ENCODE measurements at places on chromosomes 2 and 18.

GRCh38 chr2:109403841-109404201 is 209.9 kb downstream of the SEPTIN10 start:
- H3K36me3 ChIP-seq = no peaks in the 10 kb centered on the region
- peak overlapping the region; percentile 86 for H3K27ac ChIP-seq
- no peaks in the 10 kb centered on the region for H3K27me3 ChIP-seq
- peaks cover 16% of the 10 kb centered on the region for H3K4me1 ChIP-seq

- peaks cover 56% of the 10 kb centered on the region for H3K4me1 ChIP-seq
- no peak overlapping the region for H3K27ac ChIP-seq
- H3K4me3 ChIP-seq = no peak overlapping the region
Observed at GRCh38 chr2:134323777-134324176, 69.9 kb downstream of the MGAT5 start.

DNA sequence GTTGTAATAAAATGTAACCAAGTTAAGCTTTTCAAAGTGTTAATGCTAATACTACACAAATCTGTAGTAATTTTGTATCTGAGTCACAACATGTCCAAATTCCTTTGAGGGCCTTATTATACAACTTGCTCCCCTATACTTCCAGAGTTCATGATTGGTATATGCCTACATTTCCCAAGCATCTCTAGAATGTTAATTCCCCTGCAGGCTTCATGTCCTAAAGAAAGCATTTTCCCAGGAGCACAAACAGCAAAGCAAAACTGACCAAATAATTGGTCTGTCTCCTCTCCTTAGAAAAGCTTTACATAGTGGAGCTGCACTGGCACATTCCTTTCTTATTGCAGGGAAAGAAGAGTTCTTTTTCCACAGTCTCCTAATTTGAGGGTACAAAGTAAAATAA is 3.7 kb downstream of the ALS2 start:
- H3K4me1 ChIP-seq = peaks cover 53% of the 10 kb centered on the region
- no peaks in the 10 kb centered on the region for H3K27me3 ChIP-seq
- H3K36me3 ChIP-seq = peaks cover 8% of the 10 kb centered on the region
- H3K27ac ChIP-seq = no peak overlapping the region

DNA sequence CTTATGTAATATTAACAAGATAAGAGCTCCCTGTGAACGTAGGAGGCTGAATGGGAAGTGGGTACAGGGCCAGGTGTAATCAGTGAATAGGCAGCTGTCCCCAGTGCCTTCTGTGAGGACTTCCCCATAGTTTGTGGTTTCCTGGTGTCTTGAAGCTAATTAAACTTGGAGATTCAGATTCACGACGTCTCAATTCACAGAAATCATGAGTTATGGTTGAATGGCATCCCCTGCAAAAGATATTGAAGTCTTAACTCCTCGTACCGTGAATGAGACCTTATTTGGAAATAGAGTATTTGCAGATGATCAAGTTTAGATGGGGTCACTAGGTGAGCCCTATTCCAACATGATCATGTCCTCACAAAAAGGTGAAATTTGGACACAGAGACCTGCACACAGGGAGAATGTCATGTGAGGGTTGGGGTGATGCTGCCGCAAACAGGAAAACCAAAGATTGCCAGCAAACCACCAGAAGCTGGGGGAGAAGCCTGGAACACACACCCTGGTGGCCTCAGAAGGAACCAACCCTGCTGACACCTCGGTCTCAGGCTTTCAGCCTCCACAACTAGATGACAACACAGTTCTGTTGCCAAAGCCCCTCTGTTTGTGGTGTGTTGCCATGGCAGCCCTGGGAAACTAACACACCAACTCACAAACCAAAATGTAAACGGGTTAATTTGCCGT is 13.2 kb downstream of the ARL4C start:
- peaks cover 17% of the 10 kb centered on the region for H3K36me3 ChIP-seq
- peak overlapping the region; percentile 97 for H3K27ac ChIP-seq
- H3K27me3 ChIP-seq = no peaks in the 10 kb centered on the region
- H3K4me1 ChIP-seq = peaks cover 78% of the 10 kb centered on the region
- peak overlapping the region; percentile 61 for H3K4me3 ChIP-seq

DNA sequence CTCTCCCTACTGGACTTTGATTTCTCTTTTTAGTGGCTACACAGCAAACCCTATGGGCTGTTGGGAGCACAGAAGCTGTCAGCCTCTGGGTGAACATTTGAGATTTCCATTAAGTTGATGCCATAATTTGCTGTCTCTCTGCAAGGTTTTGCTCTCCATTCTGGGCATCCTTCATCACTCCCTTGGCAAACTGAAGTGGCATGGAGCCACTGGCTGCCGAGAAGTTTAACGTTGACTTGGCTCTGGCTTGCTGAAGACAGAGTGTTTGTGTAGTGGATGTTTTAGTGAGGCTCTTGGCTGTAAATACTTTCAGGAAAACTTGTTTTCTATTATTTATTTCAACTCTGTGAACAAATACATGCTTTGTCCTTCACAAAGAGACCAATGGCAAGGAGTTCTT is 91.5 kb downstream of the ALK start:
- H3K27me3 ChIP-seq = peaks cover 26% of the 10 kb centered on the region
- no peak overlapping the region for H3K27ac ChIP-seq
- DNase-seq = no peak
- H3K36me3 ChIP-seq = no peaks in the 10 kb centered on the region
- H3K4me3 ChIP-seq = no peak overlapping the region

- H3K27me3 ChIP-seq = no peaks in the 10 kb centered on the region
- no peak overlapping the region for H3K4me3 ChIP-seq
- H3K36me3 ChIP-seq = no peaks in the 10 kb centered on the region
- no peak for DNase-seq
- H3K4me1 ChIP-seq = peaks cover 10% of the 10 kb centered on the region
- H3K27ac ChIP-seq = no peak overlapping the region
Observed at GRCh38 chr2:177329064-177329463, 63.5 kb upstream of the AGPS start.

- no peaks in the 10 kb centered on the region for H3K4me1 ChIP-seq
- DNase-seq = no peak
- H3K4me3 ChIP-seq = no peak overlapping the region
- no peak overlapping the region for H3K27ac ChIP-seq
- H3K27me3 ChIP-seq = no peaks in the 10 kb centered on the region
Observed at GRCh38 chr18:53686965-53687364, 537.5 kb downstream of the MBD2 start.

- no peaks in the 10 kb centered on the region for H3K36me3 ChIP-seq
- no peak for DNase-seq
- H3K4me1 ChIP-seq = no peaks in the 10 kb centered on the region
- no peaks in the 10 kb centered on the region for H3K27me3 ChIP-seq
- no peak overlapping the region for H3K4me3 ChIP-seq
Observed at GRCh38 chr2:133314795-133315194, 253.5 kb downstream of the NCKAP5 start.

GRCh38 chr18:62399781-62400308 is 74.7 kb downstream of the TNFRSF11A start:
- H3K4me1 ChIP-seq = peaks cover 4% of the 10 kb centered on the region
- DNase-seq = no peak
- no peak overlapping the region for H3K27ac ChIP-seq
- no peak overlapping the region for H3K4me3 ChIP-seq
- H3K27me3 ChIP-seq = no peaks in the 10 kb centered on the region

- peaks cover 41% of the 10 kb centered on the region for H3K4me1 ChIP-seq
- H3K27ac ChIP-seq = peak overlapping the region; percentile 88
- no peaks in the 10 kb centered on the region for H3K36me3 ChIP-seq
Observed at GRCh38 chr18:3623769-3624545, 174.0 kb downstream of the TGIF1 start.

GRCh38 chr2:217467331-217467730 is 535.5 kb downstream of the TNS1 start:
- H3K27me3 ChIP-seq = no peaks in the 10 kb centered on the region
- peaks cover 4% of the 10 kb centered on the region for H3K36me3 ChIP-seq
- no peak overlapping the region for H3K27ac ChIP-seq
- no peaks in the 10 kb centered on the region for H3K4me1 ChIP-seq

- DNase-seq = no peak
- H3K27ac ChIP-seq = no peak overlapping the region
- H3K27me3 ChIP-seq = no peaks in the 10 kb centered on the region
- peaks cover 3% of the 10 kb centered on the region for H3K4me1 ChIP-seq
Observed at GRCh38 chr2:158633261-158633660, 161.9 kb upstream of the DAPL1 start.

- peaks cover 8% of the 10 kb centered on the region for H3K27me3 ChIP-seq
- H3K27ac ChIP-seq = no peak overlapping the region
- H3K4me3 ChIP-seq = no peak overlapping the region
- peaks cover 2% of the 10 kb centered on the region for H3K4me1 ChIP-seq
Observed at GRCh38 chr2:11955884-11956291, 209.5 kb downstream of the LPIN1 start.

- no peak for DNase-seq
- no peak overlapping the region for H3K27ac ChIP-seq
- H3K36me3 ChIP-seq = no peaks in the 10 kb centered on the region
- H3K4me3 ChIP-seq = no peak overlapping the region
Observed at GRCh38 chr2:206389164-206389563, 54.2 kb upstream of the ADAM23 start.

DNA sequence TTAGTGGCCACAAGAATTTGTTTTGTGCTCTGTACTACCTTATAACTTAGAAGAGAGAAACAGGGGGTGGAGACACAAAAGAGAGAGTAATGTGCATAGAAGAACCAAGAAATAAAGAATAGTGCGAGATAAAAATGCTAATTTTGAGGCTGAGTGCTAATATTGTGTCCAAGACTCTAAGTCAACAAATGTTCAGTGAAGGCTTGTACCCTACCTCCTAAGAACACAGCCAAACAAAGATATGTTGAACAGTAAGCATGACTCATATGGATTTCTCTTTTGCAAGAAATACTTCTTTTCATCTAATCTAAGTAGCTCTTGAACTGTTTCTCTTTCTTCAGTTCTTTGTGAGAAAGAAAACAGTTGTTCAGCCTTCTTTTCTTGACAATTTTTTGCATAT is 45.2 kb downstream of the GAREM1 start:
- no peak overlapping the region for H3K27ac ChIP-seq
- no peak for DNase-seq
- H3K36me3 ChIP-seq = no peaks in the 10 kb centered on the region

GRCh38 chr2:164182116-164182627 is 439.1 kb downstream of the GRB14 start:
- no peaks in the 10 kb centered on the region for H3K36me3 ChIP-seq
- H3K4me1 ChIP-seq = no peaks in the 10 kb centered on the region
- DNase-seq = no peak
- no peaks in the 10 kb centered on the region for H3K27me3 ChIP-seq

DNA sequence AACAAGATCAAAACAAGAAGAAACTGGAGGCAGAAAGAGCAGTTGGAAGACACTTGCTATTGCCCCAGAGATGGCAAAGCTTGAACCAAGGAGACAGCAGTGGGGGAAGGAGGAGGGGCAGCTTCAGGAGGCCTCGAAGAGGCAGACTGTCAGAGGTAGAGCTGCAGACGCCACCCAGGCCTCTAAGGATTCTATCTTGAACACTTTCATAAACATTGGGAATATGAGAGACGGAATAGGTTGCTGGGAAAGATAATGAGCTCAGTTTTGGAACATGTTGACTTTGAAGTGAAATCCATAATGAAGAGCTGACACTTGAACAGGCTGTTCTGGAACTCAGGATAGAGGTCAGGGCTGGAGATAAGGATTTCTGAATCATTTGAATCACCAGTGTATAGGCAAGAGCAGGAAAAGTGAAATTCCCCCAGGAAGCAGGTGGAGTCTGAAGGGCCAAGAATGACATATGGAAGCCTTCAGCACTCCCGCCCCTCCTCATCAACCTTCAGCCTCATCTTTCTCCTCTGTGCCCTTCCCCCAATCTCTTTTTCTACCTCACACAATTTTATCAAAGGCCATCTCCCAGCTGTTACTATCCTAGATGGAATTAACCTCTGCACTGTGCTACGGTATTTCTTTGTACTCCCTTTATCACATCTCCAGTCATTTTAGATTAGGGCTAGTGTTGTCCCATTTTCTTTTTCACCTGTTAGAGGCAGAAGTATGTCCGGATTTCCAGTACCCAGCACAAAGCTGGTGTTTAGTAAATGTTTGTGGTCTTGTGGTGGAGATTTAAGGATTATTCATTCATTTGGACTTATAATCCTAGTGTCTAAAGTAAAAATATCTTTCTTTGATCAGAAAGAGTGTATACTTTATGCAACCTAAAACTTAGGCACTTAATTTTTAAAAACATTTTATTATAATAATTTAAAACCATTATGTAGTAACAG is 47.5 kb upstream of the RTN4 start:
- peaks cover 17% of the 10 kb centered on the region for H3K4me1 ChIP-seq
- H3K36me3 ChIP-seq = peaks cover 3% of the 10 kb centered on the region
- no peak overlapping the region for H3K27ac ChIP-seq
- no peak overlapping the region for H3K4me3 ChIP-seq
- H3K27me3 ChIP-seq = no peaks in the 10 kb centered on the region
- DNase-seq = no peak

DNA sequence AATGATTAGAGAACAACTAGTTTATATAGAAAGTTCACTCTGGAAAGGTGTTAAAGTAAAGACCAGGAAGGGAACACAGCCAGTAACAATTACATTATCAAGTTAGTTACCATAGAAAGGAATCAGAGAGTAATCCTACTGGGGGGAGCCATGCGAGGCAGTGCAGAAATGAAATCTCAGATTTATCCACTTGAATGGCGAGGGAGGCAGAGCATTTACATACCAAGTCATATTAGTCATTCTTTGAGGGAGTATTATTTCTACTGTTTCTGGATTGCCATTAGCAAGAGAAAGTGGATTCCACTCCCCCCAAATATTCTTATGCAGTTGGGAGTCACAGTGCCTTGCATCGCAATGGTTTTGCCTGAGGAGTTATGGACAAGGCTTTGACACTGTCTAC is 472.7 kb upstream of the TRIB2 start:
- H3K27ac ChIP-seq = no peak overlapping the region
- no peak for DNase-seq
- no peaks in the 10 kb centered on the region for H3K27me3 ChIP-seq
- no peaks in the 10 kb centered on the region for H3K36me3 ChIP-seq
- no peaks in the 10 kb centered on the region for H3K4me1 ChIP-seq

- no peak overlapping the region for H3K4me3 ChIP-seq
- H3K36me3 ChIP-seq = no peaks in the 10 kb centered on the region
- no peaks in the 10 kb centered on the region for H3K27me3 ChIP-seq
- DNase-seq = no peak
- peaks cover 17% of the 10 kb centered on the region for H3K4me1 ChIP-seq
Observed at GRCh38 chr18:23814991-23815614, 125.8 kb downstream of the LAMA3 start.

DNA sequence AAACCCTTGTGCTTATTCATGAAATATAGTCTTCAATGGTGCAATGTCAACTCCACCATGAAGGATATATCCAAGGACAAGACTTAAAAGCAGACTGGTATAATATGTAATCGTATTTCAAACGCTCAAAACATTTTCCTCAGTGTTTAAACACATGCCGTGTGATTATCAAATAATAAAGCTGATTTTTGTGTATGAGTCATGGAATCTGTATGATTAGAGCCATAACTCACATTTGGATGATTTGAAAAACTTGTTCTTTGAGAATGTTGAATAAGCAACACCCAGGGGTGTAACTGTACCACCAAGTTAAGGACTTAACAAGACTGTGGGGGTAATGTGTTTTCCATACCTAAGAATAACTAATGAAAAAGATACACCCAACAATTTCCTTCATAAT is 215.3 kb downstream of the STK39 start:
- no peak for DNase-seq
- H3K36me3 ChIP-seq = peaks cover 20% of the 10 kb centered on the region
